ENCODE measurements at places on chromosomes 2 and 18.
A peak's percentile ranks its signal among the peaks of the same experiment; 100 is the strongest.

GRCh38 chr2:61715506-61715905, 138.4 kb downstream of the FAM161A start:
- H3K4me3 ChIP-seq: no peak overlapping the region
- no peak overlapping the region for H3K27ac ChIP-seq
- no peaks in the 10 kb centered on the region for H3K4me1 ChIP-seq
- peaks cover 7% of the 10 kb centered on the region for H3K27me3 ChIP-seq

DNA sequence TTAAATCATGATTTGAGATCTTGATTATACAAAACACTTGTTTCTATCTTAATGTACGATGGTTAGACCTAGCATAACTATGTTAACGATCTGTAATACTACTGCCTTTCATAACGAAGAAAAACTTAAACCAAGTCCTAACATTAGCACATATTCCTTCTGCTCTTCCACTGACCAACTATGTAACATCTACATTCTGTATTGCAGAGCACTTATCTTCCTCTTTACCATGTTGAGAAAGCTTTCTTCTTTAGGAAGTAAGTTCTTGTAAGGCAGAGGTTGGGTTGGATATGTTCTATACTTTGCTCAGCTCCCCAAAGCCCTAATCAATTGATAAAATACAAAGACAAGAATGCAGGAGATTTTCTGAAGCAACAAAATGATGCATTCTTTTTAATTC, 7.9 kb upstream of the ZNF407 start:
- no peak overlapping the region for H3K4me3 ChIP-seq
- H3K27me3 ChIP-seq: peaks cover 6% of the 10 kb centered on the region
- peaks cover 10% of the 10 kb centered on the region for H3K36me3 ChIP-seq
- DNase-seq: no peak

DNA sequence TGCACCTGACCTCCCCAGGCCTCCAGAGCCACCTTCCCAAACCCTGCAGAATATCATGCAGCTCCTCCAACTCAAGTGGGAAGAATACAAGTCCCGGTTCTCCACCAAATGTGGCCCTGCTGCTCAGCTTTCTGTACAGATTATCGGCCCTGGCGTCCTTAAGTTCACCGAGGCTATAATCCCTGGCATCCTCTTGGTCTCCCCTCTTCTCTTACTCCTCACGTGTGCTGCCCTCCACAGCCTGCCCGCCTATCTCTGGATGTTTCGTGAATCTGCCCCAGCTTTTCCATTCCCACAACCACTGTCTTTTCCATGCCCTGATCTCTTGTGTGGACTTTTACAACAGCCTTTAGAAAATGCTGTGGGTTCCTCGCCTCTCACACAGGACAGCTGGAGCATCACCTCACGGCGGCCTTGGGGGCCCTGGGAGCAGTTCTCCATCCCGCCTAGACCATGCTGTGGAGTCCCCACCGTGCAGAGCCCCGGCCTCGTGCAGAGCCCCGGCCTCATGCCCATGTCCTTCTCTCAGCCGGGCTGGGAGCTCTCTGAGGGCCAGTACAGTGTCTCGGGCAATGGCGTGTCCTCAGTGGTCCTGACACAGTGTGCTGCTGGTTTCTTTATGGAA, 170.3 kb upstream of the PXDN start:
- H3K36me3 ChIP-seq: no peaks in the 10 kb centered on the region
- DNase-seq: no peak
- H3K27ac ChIP-seq: no peak overlapping the region
- H3K4me1 ChIP-seq: peaks cover 2% of the 10 kb centered on the region
- peaks cover 8% of the 10 kb centered on the region for H3K27me3 ChIP-seq
- no peak overlapping the region for H3K4me3 ChIP-seq

- H3K36me3 ChIP-seq: no peaks in the 10 kb centered on the region
- no peaks in the 10 kb centered on the region for H3K4me1 ChIP-seq
- no peak overlapping the region for H3K27ac ChIP-seq
- no peak overlapping the region for H3K4me3 ChIP-seq
Measured at GRCh38 chr2:213696442-213696841, 412.2 kb downstream of the SPAG16 start.

- H3K4me3 ChIP-seq: peak overlapping the region; percentile 95
- H3K4me1 ChIP-seq: peaks cover 25% of the 10 kb centered on the region
- H3K36me3 ChIP-seq: peaks cover under 1% of the 10 kb centered on the region
- H3K27ac ChIP-seq: peak overlapping the region; percentile 98
Measured at GRCh38 chr2:165794536-165794928, 485 bp upstream of the GALNT3 start.

DNA sequence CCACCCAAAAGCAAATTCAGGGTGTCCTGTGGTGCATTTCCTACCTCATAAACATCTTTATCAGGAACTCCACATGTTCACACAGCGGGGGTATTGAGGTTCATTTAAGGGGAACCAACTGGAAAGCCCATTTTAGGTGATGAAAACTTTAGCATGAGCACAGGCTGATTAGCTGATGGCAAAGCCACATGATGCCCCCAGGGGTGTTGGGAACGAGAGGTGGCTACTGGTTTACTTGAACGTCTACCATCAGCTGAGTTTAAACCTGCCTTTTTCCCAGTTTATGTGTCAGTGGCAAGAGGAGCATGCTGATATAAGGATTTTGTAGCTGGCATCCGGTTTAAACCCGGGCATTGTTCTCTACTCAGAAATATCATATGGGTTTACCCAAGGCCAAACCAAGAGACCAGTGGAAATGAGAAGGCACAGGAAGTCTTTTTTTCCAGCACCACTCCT, 54.5 kb upstream of the UPP2 start:
- H3K36me3 ChIP-seq: no peaks in the 10 kb centered on the region
- no peak overlapping the region for H3K27ac ChIP-seq
- H3K27me3 ChIP-seq: peaks cover 24% of the 10 kb centered on the region
- no peak overlapping the region for H3K4me3 ChIP-seq

GRCh38 chr18:50441016-50441415, 66.2 kb downstream of the SKA1 start:
- no peak for DNase-seq
- no peaks in the 10 kb centered on the region for H3K4me1 ChIP-seq
- H3K27me3 ChIP-seq: no peaks in the 10 kb centered on the region
- no peak overlapping the region for H3K4me3 ChIP-seq
- H3K36me3 ChIP-seq: no peaks in the 10 kb centered on the region

DNA sequence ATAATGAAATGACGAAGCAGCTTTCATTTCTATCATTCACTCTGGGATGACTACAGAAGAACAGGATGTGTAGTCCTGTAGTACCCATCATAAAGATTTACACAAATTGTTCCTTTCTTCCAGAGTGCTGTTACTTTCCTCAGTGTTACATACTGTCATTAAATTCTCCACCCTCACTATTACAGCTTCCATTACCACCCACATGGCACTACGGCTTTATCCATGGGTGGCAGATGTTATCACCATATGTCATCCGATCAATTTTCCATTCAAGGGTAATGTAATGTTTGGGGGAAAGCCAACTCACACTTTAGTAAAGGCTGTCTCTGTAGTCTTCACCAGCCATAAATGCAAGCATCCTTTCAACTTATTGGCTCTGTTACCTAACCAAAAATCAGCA, 7.1 kb upstream of the CSRNP3 start:
- no peak overlapping the region for H3K4me3 ChIP-seq
- no peaks in the 10 kb centered on the region for H3K36me3 ChIP-seq
- H3K4me1 ChIP-seq: no peaks in the 10 kb centered on the region
- no peak overlapping the region for H3K27ac ChIP-seq
- DNase-seq: no peak

DNA sequence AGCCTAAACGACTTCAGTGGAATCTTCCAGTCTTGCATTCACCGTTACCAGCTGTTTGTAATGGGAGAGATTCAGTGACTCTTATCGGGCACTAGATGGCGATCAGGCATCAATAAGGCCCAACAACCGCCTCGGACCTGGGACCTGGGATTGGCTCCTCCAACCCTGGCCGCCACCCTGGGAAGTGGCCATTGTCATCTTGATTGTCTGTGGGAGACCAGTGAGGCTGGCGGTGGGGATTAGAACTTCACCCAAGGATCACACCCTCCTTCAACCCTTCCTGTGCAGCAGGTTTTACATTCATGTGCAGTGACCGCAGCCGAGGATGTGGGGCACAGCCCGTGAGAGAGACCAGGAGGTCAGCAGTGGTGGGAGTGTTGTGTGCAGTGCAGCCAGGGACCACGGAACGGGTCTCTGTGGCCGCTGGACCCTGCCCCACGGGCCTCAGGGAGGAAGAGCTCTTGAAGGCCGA, 85.3 kb downstream of the SPP2 start:
- H3K27me3 ChIP-seq: peaks cover 53% of the 10 kb centered on the region
- peak; percentile 25 for DNase-seq
- no peak overlapping the region for H3K4me3 ChIP-seq

GRCh38 chr2:138115666-138116065, 151.4 kb downstream of the HNMT start:
- no peak for DNase-seq
- no peaks in the 10 kb centered on the region for H3K4me1 ChIP-seq
- no peaks in the 10 kb centered on the region for H3K27me3 ChIP-seq
- H3K4me3 ChIP-seq: no peak overlapping the region

DNA sequence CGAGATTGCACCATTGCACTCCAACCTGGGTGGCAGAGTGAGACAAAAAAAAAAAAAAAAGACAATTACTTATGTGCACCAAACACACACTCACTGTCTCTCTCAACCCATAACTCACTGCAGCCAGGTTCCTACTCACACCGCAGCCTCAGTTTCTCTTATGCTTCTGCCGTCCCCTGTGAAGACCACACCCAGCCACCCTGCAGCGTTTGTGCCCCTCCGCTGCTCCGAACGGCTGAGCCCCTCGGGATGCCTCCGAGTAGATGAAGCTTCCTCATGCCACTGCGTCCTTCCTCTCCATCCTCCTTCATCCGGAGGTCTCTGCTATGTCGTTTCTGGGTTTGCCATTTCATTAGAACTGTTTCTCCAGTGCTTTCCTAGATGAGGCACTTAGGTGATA, 160.1 kb downstream of the TWIST2 start:
- DNase-seq: no peak
- peak overlapping the region; percentile 16 for H3K27ac ChIP-seq

DNA sequence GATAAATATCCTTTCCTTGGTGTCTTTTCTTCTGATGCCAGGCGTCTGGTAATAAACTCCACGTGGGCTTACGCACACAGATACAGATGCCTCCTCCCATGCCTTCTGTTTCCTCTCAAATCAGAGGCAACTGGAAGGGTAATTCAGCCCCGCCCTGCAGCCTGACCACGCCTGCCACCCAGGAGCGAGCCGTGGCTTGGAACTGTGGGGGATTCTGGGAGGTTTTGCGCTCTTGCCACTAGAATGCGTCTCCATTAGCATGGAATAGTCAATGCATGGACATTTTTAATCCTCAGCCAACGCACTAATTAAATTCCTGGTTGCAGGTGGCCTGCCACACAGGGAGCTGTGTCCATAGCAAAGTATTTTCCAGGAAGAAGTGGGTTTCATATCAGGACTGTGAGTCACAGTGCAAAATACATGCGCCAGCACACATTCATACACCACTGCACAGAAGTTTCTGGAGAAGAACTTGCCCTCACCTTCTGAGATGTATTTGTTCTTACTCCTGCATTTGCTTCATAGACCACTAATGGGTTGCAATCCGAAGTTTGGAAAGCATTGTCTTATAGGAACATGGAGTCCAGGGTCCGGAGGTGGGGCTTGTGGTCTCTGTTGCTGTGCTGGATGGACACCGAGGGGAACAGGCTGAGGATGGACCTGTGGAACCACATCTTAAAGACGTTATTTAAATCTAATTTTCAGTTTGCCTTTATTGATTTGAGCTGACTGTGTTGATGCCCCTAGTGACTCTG, 151.4 kb downstream of the LDLRAD4 start:
- no peaks in the 10 kb centered on the region for H3K27me3 ChIP-seq
- no peaks in the 10 kb centered on the region for H3K36me3 ChIP-seq
- H3K27ac ChIP-seq: no peak overlapping the region
- H3K4me1 ChIP-seq: peaks cover 17% of the 10 kb centered on the region

- H3K27ac ChIP-seq: no peak overlapping the region
- H3K4me3 ChIP-seq: peak overlapping the region; percentile 71
- H3K4me1 ChIP-seq: peaks cover 12% of the 10 kb centered on the region
- peaks cover 12% of the 10 kb centered on the region for H3K27me3 ChIP-seq
Measured at GRCh38 chr2:1707771-1708418, 36.4 kb downstream of the PXDN start.

GRCh38 chr18:51527826-51528225, 330.3 kb upstream of the MEX3C start:
- no peak for DNase-seq
- no peak overlapping the region for H3K27ac ChIP-seq
- H3K4me3 ChIP-seq: no peak overlapping the region

GRCh38 chr2:182015334-182016109, 29.9 kb downstream of the PPP1R1C start:
- DNase-seq: no peak
- peaks cover 3% of the 10 kb centered on the region for H3K4me1 ChIP-seq
- H3K4me3 ChIP-seq: no peak overlapping the region
- peaks cover 2% of the 10 kb centered on the region for H3K36me3 ChIP-seq

GRCh38 chr2:234630801-234631261, 133.9 kb upstream of the ARL4C start:
- H3K4me1 ChIP-seq: peaks cover 5% of the 10 kb centered on the region
- DNase-seq: no peak
- H3K27me3 ChIP-seq: peaks cover 4% of the 10 kb centered on the region
- H3K4me3 ChIP-seq: no peak overlapping the region

- H3K27me3 ChIP-seq: no peaks in the 10 kb centered on the region
- H3K27ac ChIP-seq: peak overlapping the region; percentile 95
- H3K4me1 ChIP-seq: peaks cover 46% of the 10 kb centered on the region
- peaks cover 41% of the 10 kb centered on the region for H3K36me3 ChIP-seq
- no peak for DNase-seq
- no peak overlapping the region for H3K4me3 ChIP-seq
Measured at GRCh38 chr18:79504034-79504433, 108.3 kb downstream of the NFATC1 start.

DNA sequence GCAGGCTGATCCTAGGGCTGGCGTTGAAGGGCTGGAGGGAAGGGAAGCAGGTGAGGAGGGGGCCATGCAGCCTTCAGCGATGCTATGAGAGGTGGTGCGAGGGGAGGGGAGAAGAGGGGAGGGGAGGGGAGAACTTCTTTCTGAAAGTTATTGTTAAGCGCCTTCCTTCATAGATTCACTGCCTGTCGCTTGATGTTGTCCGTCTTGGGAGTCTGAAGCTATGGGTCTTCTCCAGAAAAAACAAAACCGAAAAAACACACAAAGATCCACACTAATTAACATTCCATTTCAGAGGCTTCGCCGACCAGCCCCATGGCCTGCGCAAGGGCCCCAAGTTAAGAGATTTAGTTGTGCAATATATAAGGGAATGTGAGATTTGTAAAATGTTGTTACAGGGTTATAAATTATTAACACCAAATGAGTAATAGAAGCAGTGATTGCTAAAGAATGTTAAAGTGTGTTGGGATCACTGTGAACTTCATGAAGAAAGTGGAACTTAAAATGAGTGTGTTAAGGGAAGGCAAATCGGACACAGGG, 758 bp downstream of the CFAP221 start:
- H3K4me1 ChIP-seq: peaks cover 7% of the 10 kb centered on the region
- no peak overlapping the region for H3K27ac ChIP-seq
- peaks cover 2% of the 10 kb centered on the region for H3K36me3 ChIP-seq

DNA sequence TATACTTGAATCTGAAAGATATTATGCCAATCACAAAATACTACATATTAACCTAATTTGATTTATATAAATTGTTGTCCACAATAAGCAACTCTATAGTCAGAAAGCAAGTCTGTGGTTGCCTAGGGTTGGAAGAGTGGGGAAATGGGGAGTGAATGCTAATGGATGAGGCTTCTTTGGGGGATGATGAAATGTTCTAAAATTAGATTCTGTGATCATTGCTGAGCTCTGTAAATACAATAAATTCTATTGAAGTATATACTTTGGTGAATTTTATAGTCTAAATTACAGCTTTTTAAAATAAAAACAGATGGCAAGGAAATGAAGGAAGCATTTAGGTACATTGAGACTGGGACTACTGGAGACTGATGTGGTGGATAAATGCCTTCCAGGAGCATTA, 275.5 kb downstream of the MBD2 start:
- H3K4me1 ChIP-seq: no peaks in the 10 kb centered on the region
- no peak overlapping the region for H3K27ac ChIP-seq
- H3K27me3 ChIP-seq: no peaks in the 10 kb centered on the region
- H3K36me3 ChIP-seq: no peaks in the 10 kb centered on the region
- no peak for DNase-seq
